Activated T-cell treated with anti-CD3 and anti-CD28 coated beads, Interleukin-2, amount 50 U/mL, for 72 hours (primary cell): ENCODE measurements at places on chromosomes 11 and 22.

DNA sequence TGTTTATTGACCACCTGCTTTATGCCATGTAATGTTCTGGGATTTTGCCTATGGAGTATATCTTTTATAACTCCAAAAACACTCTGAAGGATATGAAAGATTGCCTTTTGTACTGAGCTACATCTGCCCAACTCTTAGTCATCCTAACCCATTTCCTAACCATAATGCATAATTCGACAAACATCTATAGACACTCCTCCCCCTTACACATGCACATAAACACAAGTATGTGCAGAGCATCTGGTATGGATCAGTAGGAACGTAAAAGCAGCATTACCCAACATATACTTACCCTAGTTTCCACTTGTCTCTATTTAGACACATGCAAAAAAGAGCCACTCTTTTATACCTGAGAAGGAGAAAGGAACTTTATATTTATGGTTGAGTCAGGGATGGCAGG is 272.8 kb downstream of the FAM76B start:
- DNase-seq: no peak

- DNase-seq: no peak
Measured at GRCh38 chr22:37664249-37665101, 6.0 kb downstream of the PDXP start.

DNA sequence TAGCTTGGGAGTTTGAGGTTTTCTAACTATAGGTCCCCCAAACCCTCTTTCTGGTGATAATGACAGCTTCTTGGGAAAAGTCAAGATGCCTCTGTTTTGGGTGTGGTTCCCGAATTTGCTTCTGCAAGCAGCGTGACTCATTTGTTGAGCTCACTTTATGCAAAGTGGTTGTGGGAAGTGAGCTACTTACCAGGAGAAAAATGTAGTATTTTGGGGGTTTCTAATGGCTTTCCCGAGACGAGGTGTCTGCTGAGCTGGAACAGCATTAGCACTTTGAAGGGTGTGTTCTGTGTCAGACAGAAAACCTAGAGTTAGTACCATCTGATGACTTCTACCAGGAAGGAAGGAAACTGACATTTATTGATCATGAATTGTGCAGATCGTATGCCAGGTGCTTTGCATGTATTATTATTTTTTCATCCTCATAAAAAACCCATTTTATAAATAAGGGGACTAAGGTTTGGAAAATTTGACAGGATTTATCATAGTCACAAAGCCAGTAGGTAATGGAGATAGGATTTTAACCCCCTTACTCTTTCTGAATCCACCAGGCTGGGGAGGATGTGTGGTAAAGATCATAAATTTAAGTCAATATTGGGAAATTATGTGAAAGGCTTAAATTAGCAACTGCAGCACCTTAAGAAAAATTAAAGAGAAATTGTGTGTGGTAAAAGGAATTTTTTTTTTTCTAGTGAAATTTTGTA is 108.8 kb upstream of the CD44 start:
- DNase-seq: peak; percentile 24

GRCh38 chr22:36233796-36234195 is 5.5 kb downstream of the APOL2 start:
- DNase-seq: no peak

DNA sequence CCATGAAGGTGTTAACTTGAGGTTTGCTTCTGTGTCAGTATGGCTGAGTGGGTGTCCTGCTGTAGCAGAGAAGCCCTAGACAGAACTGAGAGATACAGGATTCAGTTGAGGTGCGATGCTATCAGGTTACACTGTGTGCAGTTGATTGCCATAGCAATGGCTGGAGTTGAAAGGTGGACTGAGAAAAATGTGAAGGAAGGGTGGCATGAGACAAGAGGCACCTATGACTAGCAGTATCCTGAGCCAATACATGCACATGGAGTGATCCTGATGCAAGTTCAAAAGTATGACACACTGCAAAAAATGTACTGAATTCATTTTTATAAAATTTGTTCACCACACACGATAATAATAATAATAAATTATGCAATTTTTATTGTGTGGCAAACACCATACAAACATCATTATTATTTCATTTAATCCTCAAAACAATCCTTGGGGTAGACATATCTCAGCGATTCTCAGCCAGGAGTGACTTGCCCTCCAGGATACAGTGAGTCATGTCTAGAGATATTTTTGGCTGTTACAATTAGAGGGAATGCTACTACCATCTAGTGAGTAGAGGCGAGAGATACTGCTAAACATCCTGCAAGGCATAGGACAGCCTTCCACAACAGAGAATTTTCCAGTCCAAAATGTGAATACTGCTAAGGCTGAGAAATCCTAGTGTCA is 3.9 kb upstream of the PIWIL4 start:
- no peak for DNase-seq

GRCh38 chr22:43207849-43208702 is 21.1 kb upstream of the TTLL12 start:
- no peak for DNase-seq

DNA sequence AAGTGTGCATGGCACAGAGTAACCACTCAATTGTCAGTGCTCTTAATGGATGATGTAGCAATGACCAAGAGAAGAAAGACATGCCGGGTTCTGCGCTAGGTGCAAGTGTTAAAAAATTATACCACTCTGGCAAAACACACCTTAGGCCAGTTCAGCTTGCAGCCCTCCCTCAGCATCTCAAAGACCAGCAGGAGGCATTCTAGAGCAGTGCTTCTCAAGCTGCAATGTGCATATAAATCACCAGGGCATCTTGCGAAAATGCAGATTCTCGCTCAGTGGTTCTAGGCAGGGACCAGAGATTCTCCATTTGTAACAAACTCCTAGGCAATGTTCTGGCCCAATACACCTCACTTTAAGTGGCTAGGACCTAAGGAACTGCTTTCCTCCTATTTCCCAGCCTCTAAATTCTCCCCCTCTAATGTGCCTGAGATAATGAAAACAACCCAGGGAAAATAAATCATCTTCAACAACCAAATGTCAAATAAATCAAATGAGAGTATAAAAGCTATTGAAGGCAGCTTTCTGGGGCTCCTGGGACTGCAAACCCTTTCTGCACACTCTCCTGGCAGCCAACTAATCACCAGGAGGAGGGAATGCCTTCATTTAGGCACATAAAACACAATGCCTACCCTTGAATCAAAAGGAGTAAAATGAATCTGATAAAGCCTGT is 337.2 kb upstream of the API5 start:
- DNase-seq: no peak

DNA sequence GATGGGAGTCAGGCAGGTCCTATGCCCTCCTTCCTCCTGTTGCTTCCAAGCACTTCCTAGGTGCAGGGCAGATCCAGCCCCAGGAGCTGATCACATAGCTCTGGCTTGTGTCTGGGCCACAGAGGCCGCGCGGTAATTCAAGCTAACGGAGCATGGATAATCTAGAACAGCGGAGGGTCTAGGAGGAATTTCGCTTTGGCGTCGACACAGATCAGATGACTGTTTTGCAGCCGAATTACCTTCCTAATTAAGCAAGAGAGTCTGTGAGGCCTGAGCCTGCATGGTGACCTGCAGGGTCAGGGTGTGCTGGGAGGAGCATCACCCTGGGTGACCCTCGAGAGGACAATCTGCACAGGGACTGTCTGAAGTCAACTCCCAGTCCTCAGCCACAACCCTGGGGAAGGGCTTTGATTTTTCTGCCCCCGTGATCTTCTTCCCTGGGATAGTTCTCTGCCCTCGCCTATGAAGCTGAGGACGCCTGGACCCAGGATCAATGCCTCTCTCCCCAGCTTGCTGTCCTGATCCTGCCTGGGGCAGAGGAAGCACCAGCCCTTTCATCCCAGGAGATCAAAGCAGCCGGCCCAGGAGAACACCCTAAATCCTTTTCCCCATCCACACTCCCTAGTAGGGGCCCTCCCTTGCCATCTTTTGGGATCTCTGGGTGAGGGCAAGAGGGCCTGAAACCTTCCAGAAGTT is 11.0 kb downstream of the NECTIN1 start:
- no peak for DNase-seq

GRCh38 chr11:33716243-33716642 is 15.6 kb upstream of the C11orf91 start:
- no peak for DNase-seq

GRCh38 chr11:61621917-61622585 is 41.2 kb upstream of the SYT7 start:
- DNase-seq: no peak

- DNase-seq: no peak
Measured at GRCh38 chr22:30806391-30806861, 111.8 kb downstream of the OSBP2 start.

DNA sequence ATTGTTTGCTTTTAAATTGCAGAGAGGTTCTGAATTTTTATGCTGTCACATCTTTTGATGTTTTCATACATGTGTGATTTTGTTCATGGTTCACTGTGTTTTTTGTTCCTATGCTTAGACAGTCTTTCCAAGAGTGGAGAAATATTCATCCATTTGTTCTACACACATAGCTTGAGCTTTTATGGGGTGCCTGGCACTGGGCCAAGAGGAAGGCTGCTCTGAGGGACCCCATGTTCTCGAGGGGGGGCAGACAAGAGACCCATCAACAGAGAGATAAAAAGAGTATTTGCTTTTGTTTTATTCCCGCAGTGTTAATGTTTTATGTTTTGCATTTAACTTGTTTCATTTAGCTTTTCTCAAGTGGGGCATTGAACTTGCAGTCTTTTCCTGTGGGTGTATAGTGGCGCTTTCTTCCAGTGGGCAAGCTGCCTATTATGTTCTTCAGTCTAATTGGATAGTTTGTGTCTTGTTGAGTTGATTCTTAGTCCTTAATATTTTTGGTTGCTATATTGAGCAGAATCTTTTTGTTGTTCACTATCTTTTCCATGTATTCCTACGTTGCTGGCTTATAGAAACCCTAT is 57.7 kb downstream of the CABIN1 start:
- DNase-seq: no peak

- DNase-seq: no peak
Measured at GRCh38 chr11:123461164-123461563, 31.1 kb downstream of the GRAMD1B start.

- peak; percentile 63 for DNase-seq
Measured at GRCh38 chr11:63614136-63614671, at the start of gene PLAAT3. Gene PLAAT3, minus strand, starts transcription at chr11:63614433. Its CDS starts 419 bp downstream, at chr11:63614014.

- DNase-seq: no peak
Measured at GRCh38 chr22:27241430-27242321, 559.9 kb downstream of the MN1 start.

GRCh38 chr11:124110201-124110600 is 5.0 kb upstream of the VWA5A start:
- DNase-seq: no peak

DNA sequence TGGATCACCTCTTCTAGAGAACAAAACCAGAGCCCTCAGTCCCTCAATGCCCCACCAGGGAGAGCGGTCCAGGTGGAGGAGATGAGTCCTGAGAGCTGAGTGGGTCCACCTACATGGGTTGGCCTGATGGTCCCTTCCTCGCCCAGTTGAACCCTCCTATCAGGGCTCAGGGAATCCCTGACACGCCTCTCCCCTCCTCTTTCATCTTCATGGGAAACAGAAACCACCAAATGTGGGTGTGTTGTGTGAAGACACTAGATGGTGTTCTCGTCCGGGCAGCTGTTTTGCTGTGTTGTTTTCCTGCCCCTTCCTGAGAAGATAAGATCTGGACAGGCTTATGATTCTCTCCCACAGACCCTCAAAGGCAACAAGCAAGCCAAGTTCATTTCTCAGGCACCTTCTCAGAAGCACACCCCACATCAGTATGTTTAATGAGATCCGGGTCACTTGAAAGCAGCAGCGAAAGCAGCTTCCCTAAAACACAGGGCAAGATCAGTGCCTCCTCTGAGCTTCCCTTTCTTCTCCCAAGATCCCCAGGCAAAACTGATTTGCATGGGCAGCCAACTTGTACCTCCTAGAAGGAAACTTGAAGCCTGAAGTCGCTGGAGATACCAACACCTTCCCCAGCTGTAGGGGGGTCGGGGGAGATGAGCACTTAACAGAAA is 35.3 kb upstream of the POU2AF1 start:
- no peak for DNase-seq

DNA sequence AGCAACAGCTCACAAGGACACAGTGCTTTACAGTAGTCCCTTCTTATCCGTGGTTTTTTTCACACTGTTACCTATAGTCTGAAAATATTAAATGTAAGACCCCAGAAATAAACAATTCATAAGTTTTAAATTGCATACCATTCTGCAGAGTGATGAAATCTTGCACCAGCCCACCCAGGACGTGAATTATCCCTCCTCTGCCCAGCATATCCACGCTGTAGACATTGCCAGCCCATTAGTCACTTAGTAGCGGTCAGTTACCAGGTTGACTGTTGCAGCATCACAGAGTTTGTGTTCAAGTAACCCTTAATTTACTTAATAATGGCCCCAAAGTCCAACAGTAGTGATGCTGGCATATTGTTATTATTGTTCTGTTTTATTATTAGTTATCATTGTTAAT is 3.6 kb downstream of the CLTCL1 start:
- no peak for DNase-seq

DNA sequence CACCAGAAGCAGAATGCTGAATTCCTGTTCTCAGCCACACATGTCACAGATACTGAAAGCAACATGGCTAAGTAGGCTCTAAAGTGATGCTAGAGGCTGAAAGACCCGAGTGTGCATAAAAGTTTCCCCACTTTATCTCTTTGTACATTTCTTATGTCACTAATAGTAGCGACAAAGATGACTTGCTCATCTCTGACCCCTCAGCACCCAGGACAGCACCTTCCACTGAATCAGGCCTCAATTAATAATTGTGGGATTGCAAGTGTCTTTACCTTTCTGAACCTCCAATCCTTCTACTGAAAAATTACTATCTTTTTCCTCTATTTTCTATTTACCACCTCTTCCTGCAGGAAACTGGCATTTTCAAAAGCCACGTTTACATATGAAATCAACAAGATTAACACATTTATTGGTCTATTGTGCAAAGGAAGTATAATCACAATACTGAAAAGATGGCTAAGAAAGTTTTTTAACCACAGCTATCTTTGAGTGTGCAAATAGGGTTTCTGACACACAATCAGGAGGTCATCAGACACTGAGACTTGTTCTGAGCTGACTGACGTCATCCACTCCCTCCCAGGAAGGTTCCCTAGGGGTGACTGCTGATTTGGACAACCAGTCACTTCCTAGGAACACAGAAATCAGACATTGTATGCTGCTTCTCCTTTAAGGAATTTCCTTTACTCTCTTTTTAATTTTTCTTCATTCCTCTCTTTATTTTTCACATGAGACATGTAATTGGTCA is 213.9 kb upstream of the ISX start:
- no peak for DNase-seq

DNA sequence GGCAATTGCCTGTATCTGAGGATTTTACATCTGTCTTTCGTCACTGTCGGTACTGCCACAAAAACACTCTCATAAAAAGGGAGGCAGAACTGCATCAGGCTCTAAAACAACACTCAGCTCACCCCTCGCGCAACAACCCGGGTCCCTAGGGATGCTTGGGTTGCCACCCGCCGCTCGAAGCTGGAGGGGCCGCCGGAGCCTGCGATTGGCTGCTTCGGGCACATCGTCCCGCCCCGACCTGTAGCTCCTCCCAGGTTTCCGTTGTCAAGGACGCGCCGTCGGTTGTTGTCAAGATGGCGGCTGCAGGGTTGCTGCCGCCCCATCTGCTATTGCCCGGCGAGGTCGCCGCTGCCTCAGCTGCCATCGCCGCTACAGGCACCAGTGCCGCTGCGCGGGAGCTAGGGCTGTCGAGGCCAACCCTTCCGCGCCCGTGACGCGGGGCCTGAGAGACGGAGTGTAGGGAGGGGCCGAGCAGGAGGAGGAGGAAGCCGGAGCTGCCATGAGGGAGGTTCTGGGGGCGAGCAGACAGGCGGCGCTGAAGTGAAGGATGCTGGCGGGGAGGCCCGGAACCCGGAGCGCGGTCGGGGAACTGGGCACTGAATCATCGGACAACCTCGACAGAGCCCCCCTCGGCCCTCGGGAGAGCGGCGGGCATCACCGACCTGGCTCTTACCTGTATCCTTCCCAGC is at the start of gene CEP126:
Gene CEP126 (plus strand): TSS at position 273 of the 689 bp plus-strand sequence. CDS start 275 bp downstream, at position 548.
- DNase-seq: peak; percentile 95

- DNase-seq: peak; percentile 99
Measured at GRCh38 chr11:2400069-2400761, at the start of gene TSSC4. Gene TSSC4, plus strand, starts transcription at chr11:2400750. Its CDS starts 1,884 bp downstream, at chr11:2402634.
